Activated naive CD4-positive, alpha-beta T cell (primary cell): ENCODE measurements at places on chromosomes 1 and 21.
A peak's percentile ranks its signal among the peaks of the same experiment; 100 is the strongest.

DNA sequence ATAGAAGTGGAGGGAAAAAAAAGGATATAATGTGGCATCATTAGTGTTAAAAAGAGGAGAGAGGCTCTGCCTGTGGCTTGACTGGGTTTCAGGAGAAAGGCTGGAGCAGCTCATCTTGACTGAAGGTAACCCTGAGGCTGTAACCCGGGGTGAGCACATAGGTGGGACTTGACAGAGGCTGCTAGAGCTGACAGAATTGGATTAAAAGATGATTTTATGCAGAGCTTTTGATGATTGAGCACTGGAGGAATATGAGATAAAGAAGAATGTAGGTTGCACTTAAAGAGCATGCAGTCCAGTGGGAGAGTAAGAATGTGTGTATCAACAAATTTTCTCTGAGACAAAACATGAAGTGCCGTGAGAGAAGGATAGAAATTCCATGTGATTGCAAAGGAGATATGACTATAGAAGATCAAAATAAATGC lies 17.3 kb downstream of the LAMC1 start:
- no peak for DNase-seq

- peak; percentile 8 for DNase-seq
Measured at GRCh38 chr1:154157520-154158306, 2.8 kb upstream of the NUP210L start.

DNA sequence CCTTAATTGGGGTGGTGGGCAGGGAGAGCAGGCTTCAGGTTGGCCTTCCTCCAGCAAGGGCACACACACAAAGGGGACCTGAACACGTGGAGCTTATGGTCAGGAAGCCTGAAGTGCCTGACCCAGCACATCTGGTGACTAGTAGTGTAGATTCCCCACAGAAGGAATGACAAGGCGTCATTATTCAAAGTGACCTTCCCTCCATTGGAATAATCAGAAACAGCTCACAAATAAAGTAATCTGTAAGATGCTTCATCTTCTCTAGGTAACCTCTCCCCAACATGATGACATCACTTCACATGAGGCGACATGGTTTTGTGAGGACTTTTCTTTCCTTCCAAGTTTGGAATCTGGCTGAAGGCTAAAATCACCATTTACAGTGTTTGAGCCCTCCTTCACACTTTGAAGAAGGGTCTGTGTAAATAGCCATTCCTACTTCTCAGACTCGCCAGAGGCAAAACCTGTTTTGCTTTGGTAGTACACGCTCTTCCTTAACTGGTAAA lies 32.8 kb upstream of the ERG start:
- DNase-seq, result no peak

DNA sequence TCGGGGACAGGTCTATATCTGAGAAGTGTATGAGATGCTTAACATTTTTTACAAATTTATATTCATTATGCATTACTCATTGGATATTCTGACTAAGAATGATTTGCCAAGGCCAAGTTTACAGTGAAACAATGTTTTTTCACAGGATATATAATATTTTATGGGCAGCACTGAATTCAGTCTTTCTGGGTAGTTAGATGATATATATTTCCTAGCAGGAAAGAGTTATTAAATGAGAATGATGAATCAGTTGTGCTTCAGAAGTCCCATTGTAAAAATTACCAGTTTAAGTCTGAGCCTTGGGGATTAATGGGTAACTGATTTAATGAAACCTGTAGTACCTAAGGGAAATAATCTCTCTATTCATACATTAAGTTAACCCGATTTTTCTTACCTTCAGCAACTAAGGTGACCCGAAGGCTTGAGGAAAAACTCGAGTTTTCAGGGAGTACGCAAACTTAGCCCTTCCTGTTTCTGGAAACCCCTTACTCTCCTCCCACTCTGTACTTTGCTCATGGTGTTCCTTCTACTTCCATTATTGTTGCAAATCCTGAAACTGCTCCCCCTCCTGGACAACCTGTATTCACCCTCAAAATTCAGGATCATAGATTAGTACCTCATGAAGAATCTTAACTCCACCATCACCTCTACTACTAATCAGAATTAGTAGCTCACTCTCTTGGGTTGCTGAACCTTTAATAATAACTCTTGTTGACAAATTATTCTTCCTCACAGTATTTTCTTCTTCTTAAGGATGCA lies 135.1 kb downstream of the AK5 start:
- no peak for DNase-seq

GRCh38 chr1:67194209-67194863 lies 28.1 kb downstream of the IL23R start:
- no peak for DNase-seq

- DNase-seq, result no peak
Measured at GRCh38 chr21:34838956-34839820, 170.4 kb downstream of the CLIC6 start.

- DNase-seq, result no peak
Measured at GRCh38 chr21:14620152-14620551, 74.0 kb upstream of the SAMSN1 start.
